ENCODE measurements at places on chromosomes 1 and 21.

GRCh38 chr1:97192872-97193572, 471.4 kb downstream of the PTBP2 start:
- no peak for DNase-seq

DNA sequence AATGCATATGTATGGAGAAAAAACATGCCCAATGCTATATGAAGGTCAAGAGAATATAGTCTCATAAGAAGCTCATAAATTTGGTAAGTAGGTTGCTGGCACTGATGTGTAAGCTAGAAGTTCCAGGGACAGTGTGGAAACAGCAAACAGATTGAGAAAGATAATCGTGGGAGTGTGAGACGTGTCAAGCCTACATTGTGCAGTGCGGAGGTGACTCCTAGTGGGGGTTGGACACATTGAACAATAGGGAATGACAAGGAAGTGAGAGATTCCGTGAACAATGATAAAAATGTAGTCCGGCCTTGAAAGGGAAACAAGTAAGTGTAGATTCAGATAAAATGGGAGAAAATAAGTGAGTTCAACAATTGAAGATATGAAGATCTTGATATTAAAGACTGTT, 788.4 kb upstream of the PRMT6 start:
- peak; percentile 73 for DNase-seq

DNA sequence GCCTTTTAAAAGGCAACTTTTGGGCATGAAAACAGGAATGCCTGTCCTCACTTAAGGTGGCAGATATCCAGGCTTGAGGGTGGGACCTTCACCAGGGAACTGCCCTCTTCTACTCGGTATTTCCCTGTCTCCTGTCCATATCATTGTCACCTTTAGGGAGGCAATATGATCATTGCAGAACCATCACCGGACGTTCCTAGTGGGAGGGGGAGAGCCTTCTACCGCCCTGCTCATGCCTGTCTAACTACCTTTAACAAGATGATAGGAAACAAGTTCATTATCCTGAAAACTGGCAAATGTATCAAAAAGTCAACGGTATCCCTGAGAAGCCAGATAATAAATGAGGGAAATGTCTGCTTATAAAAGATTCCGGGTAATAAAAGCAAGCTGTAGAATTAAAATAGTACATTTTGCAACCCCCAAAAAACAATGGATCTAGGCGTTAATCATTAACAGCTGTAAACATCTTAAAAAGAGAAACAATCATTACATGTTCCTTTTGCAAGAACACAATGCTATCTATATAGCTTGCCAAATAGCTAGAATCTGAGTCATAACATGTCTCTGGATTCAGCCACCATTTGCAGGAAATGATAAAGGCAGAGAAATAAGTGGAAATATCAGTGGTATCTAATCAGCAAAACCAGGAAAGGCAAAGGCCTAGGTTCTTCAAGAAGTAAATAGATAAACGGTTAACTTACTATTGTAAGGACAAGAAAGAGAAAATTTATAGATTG, 852.9 kb upstream of the ADGRL4 start:
- DNase-seq: peak; percentile 30

DNA sequence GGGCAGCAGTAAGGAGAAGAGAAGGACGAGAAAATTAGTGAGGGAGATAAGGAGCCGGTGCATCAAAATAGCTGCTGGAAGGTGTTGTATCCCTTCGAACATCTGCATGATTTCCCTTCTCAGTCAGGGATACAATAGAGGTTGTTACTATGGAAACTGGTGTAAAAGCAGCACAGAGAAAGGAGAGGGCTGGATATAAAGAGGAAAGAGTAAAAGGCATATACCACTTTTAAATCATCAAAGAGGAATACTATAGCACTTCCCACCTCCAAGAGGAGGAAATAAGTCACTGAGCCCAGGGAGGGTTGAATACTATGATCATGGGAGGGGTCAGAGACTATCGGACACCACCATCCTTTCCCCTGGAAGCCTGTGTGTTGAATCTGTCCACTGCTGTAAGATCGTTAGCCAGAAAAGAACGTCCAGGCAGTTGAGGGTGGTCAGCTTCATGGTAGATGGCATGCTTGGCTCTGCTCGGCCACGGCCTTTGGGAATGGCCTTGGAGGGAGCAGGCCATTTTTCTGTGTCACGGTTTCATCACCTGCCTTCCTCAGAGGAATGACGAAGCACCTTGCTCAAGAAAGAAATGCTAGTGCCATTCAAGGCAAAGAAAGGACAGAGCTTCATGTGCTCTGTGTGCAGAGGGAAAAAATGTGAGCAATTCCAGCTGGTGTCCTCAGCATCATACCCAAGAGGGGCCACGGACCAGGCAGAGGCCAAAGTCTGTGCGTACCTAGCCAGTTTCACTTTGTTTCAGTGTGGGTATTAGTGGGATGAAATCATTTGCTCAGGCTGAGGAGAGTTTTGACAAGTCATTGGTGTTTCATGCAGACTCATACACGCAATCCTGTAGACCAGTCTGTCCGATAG, 64.2 kb downstream of the IRF2BP2 start:
- DNase-seq: no peak

GRCh38 chr1:66275601-66276023, 258.3 kb upstream of the SGIP1 start:
- DNase-seq: no peak
